ENCODE measurements at places on chromosomes 1 and 21. TPM values are rescaled to one million over a fixed set of nuclear protein-coding genes. Genes with fewer than 3 reads are reported as not detected.

- no peak for DNase-seq
Measured at GRCh38 chr1:69833536-69833935, 265.8 kb downstream of the LRRC7 start.

Gene EEIG2
- total RNA-seq = 7.9 TPM

Gene ARHGAP29
- 0.37 TPM for total RNA-seq

DNA sequence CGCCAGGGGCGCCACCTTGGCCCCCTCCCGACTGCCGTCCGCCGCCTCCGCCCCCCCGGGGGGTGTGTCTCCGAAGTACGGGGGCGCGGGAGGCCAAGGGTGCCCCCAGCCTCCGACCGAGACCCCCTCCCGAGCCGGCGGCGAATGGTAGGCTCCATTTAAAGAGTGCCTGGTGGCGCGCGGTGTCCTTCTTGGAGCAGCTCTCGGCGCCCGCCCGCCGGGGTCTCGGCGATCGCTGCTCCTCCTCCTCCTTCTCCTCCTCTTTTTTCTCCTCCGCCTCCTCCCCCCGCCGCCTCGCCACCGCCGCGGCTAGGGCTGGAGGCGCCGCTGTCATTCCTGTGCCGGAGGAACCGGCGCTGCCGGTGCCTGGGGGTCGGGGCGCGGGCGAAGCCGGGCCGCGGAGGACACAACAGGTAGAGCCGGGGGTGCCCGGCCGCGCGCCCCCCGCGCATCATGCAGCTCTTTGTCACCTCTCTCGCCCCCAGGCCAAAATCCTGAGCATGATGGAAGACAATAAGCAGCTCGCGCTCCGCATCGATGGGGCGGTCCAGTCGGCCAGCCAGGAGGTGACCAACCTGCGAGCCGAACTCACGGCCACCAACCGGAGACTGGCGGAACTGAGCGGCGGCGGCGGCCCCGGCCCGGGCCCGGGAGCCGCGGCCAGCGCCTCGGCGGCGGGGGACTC is at the start of gene KAZN:
KAZN (plus strand) TSS at position 188 of the 685 bp plus-strand sequence.
- no peak for DNase-seq

GRCh38 chr1:30285501-30285932 is 437.9 kb downstream of the MATN1 start:
- no peak for DNase-seq

Gene OR2T35
- total RNA-seq = not detected

DNA sequence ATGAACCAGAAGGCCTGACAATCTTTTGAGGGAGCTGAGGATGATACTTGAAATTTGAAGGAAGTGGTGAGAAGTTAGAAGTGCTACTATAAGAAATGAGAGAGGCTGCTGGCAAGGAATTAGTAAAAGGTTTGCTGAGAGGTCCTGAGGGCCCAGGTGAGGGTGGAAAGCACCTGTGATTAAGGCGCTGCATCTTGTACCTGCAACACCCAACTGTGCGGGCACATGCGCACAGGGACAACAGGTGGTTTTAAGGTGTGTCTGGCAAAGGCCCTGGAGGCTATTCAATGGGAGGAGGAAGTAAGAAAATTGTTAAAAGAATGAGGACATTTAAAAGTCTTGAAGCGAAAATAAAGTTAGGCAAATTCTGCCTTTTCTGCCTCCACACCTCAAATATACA is 349.3 kb downstream of the RGS7 start:
- DNase-seq = no peak

DNA sequence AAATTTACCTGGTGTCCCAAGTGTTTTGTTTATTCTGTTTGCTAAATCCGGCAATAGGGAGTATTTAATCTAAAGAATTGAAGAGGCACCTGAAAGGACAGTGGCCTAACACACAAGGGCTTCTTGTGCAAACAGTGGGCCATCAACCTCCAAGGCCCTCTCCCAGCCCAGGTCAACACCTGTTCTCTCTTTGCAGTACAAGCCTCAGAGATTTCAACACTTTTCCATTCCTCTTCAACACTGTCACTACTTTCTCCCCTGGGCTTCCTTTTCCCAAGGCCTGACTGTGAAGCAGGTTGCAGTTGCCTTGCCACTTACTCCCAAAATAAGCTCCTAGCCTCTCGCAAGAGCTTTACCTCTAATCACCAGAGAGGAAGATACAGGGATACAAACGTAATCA is 3.2 kb upstream of the SNAPIN start:
- DNase-seq = no peak

Gene SLC44A3
- not detected for total RNA-seq

Gene UAP1
- 22.6 TPM for total RNA-seq

DNA sequence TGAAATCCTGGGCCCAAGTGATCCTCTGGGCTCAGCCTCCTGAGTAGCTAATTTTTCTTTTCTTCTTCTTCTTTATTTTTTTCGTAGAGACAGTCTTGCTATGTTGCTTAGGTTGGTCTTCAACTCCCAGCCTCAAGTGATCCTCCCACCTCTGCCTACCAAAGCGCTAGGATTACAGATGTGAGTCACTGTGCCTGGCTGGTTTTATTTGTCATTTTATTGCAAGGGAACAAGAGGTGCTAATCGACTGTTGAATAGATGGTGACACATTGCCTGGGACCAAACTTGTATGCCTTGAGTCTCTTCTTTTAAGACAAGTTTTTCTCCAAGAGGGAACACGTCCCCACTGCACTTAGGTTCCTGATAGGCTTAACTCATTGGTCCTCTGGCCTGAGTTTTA is 20.0 kb upstream of the KLHDC8A start:
- no peak for DNase-seq

GRCh38 chr21:14672466-14672865 is 126.4 kb upstream of the SAMSN1 start:
- DNase-seq = no peak

- no peak for DNase-seq
Measured at GRCh38 chr1:83593073-83593472, 405.9 kb downstream of the TTLL7 start.
